ENCODE measurements at places on chromosomes 1 and 21.
A peak's percentile ranks its signal among the peaks of the same experiment; 100 is the strongest.

- peak; percentile 67 for DNase-seq
Observed at GRCh38 chr1:53526451-53527101, 67.4 kb downstream of the DMRTB1 start.

- DNase-seq, result no peak
Observed at GRCh38 chr1:24872061-24872850, 57.8 kb downstream of the RUNX3 start.

- DNase-seq, result no peak
Observed at GRCh38 chr1:13701271-13701640, 1.3 kb downstream of the PRDM2 start.

- DNase-seq, result no peak
Observed at GRCh38 chr1:235724730-235725129, 75.1 kb upstream of the GNG4 start.

DNA sequence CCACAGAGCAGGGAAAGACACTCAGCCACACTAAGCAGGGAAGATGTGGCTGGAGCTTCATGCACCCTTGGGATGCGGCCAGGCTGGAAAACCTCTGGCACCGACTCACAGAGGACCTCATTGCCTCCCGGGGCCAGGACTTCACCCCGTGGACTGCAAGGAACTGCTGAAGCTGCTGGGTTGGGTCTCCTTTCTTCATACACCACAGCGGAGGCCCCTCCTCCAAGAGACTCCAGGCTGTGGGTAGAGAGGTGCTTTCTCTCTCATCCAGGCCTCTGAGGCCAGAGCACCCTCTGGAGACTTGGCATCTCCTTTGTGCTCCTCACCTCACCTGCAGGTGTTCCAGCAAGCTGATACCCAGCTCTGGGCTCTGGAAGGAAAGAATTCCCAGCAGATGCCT, 76.0 kb upstream of the EDN2 start:
- no peak for DNase-seq

DNA sequence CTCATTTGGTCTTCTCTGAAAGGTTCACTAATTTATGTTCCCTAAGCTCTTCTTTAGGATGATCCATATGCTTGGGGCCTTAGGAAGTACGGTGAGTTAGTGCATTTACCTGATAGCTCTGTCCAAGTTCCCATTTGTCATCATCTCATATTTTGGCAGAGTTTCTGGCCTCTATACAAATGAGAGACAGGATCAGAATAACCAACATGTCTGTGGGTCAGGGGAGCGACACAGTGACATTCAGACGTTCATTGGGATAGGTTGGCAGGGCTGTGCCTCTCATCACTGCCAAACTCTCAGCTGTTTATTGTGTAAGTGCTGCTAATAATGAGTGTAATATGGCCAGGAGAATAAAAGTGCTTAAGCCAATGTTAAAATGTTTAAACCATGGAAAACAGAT, 561.1 kb upstream of the ZRANB2 start:
- DNase-seq, result no peak

DNA sequence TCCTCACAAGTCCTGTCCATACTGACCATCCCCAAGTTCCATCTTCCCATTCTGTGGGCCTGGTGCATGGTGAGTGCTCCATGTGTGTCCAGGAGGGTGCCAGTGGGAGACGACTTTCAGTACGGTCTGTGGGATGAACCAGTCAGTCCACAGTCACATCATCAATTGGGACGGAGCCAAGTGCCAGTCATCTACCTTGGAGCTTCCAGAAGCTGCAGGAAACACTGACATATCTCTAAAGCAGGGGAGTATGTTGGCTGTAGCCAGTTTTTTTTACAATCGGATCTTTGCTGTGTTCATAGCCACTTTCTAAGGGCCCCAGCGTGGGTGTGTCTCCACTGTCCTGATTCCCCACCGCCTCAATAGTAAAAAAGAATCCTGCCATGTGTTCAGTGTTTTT, 13.6 kb upstream of the TRIM17 start:
- no peak for DNase-seq

DNA sequence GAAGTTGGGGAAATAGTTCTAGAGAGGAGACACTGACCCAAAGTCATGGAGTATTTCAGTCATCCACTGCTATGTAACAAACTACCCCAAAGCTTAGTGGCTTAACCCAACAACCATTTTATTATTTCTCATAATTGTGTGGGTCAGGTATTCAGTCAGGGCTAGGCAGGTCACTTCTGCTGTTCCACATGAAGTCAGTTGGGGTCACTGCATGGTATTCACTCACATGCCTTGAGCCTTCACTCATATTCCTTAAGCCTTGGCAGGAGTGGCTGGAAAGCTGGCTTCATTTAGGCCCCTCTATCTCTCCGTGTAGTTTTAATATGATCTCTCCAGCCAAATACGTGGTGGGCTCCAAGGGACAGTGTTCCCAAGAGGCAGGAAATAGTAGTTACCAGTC, 17.5 kb upstream of the RNF11 start:
- no peak for DNase-seq

GRCh38 chr1:116360429-116361173, 12.4 kb upstream of the ATP1A1 start:
- no peak for DNase-seq

- DNase-seq, result no peak
Observed at GRCh38 chr1:107010582-107010981, 45.9 kb upstream of the PRMT6 start.

- peak; percentile 35 for DNase-seq
Observed at GRCh38 chr1:161486806-161487741, 18.2 kb upstream of the FCGR2A start.

DNA sequence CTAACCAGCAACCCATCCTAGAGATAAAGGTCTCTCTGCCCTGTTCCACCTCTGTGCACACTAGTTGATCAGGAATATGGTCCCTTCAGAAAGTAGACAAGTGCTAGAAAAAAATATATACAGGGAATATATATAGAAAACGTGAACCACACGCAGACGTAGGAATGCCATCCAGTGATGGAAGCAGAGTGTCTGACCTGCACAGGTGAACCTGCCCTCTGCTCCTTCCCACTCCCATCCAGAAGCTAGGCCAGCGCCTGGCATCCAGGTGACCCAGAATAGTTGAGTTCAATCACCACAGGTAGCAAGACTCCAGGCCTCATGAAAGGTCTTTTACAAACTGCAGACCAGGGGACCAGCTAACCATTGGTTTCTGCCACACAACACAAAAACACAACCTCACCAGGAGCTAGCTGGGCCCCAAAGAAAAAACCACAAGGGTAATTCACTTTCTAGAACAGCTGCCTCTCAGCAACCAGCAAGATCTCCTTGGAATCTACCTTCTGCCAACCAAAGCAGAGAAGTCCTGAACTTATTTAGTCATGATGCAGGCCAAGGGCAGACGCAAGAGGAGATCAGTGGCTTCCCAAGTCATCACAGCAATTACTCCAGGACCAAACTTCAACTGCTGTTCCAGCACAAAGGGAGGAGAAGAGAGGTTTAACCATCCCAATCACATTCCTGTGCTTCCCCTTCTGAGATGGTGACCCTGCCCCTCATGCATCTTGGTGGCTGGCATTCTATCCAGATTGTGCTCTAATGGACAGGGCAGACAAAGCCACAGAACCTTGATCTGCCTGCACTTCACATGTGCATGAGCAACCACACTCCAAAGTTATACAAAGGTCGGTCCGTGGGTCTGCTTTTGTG, 53.0 kb downstream of the GPR161 start:
- no peak for DNase-seq

- DNase-seq, result no peak
Observed at GRCh38 chr1:242811092-242811840, 286.8 kb upstream of the PLD5 start.

DNA sequence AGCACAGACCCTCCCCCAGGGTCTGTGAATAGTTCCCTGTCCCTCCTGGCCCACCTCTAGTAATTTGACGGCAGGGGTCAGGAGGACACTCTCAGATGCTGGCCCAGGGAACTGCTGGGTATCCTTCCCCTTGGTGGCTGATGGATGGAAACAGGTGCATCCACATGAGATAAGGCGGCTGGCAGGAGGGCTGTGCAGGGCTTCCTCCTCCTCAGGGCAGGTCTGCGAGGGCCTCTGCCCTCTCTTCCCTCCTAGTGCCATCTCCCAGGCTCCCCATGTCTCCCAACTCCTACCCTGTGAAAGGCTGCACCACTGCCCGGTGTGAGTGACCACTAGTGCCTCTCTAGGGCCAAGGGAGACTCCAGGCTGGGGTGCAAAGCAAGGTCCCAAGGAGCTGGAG, 123.9 kb downstream of the GLIS1 start:
- no peak for DNase-seq

DNA sequence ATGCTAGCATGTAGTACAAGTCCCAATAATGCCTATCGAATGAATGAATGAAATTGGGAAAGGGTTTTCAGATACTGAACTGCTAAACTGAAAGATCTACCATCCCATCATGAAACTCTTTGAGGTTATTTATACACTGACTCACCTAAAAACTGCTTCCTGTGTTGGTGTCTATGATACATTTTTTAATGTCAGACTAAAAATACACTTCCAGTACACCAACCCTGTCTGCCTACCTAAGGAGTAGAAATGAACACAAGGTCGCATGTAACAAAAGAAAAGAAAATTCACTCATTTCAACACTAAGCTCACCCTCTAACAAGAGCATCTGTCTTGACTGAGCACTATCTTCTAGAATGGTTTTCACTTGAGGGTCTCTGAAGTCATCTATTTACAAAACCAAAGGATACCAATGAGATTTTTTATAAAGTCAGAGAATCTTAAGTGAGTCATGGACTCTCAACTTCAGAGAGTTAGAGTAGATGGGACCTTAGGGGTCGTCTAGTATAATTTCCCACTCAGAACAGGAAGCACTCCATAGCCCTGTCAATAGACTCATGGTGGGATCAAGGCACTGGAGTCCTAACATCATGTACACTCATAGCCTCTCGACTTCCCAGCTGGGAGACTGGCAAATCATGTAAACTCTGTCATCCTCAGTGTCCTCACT, 53.4 kb downstream of the WLS start:
- DNase-seq, result no peak

GRCh38 chr1:8986814-8987190, 39.4 kb downstream of the SLC2A7 start:
- no peak for DNase-seq

DNA sequence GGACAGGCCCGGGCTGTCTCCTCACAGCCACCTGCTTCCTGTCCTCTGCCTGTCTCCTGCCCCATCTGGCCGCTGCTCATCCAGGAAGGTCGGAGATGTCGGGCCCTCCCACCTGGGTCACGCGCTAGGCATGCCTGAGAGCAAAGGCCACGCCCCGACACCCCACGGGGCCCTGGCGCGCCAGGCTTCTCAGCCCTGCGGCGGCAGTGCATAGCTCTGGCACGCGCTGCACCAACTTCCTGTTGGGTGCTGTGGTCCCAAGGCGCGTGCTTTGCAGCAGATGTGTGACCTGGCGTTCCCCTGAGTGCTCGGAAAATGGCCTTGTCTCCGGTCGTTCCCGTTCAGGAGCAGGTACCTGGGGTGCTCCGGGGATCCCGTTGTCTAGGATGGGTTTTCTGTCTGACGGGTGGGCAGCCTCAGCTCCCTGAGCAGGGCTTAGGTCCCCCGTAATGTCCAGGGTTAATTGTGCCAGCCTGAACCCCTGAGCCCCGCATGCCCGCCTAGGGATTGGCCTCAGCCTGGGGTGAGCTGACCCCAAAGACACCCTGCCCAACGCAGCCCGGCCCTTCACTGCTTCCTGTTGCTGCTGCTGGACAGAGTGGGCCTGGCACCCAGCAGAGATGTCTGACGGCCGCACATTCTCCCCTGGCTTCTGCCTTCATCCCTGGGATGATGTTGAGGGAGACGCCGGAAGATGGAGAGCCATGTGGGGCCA, 19.4 kb upstream of the KCNAB2 start:
- DNase-seq, result no peak

DNA sequence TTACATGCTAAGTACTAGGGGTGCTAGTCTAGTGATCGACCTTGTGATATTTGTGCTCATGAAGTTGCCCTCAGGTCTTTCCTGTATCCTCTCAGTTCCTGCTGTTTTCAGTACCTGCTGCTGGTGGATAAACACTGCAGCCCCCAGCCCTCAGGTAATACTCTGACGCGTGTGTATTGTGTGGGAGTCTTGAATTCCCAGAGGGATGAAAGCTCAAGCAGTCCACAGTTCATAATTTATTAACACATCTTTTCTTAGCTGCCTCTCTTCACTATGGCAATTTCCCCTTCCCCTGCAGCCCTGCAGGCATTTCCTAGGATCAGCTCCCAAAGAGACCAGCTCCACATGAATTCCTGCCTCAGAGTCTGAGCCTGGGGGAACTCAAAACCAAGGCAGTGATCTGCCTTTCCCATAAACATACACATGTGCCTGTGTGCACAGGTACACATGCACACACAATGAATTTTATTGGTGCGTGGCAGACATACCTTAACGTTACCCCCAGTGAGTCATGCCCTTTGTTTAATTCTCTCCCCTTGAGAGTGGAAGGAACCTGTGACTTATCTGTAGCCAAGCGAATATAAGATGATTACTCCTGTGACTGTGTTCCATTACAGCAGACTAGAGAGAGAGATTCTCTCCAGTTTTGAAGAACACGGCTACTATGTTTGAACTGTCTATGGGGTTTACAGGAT, 14.1 kb upstream of the HMGCS2 start:
- DNase-seq, result no peak

- no peak for DNase-seq
Observed at GRCh38 chr1:179952186-179952585, 2.4 kb upstream of the CEP350 start.

GRCh38 chr1:37177230-37177864, 143.0 kb upstream of the GRIK3 start:
- no peak for DNase-seq

GRCh38 chr1:150267896-150268295, 920 bp downstream of the APH1A start:
- no peak for DNase-seq

DNA sequence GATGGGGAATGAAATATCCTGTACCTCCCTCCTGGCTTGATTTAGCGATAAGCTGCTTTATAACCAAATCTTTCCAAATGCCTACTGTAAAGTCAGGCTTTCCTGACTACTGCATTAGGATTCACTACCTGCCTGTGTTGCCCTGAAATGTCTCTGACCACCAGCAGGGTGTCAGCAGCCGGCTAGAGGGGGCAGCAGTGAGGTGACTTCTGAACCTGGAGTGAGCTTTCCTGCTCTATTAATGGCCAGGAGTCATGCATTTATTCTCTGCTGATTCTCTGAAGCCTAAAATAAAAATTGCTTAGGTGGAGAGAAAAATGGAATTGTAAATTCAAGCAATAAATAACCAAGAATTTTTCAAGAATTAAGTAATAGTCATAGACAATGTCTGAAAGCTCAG, 2.5 kb downstream of the BACE2 start:
- DNase-seq, result no peak

GRCh38 chr1:198620218-198620617, 18.6 kb upstream of the PTPRC start:
- DNase-seq, result no peak

- no peak for DNase-seq
Observed at GRCh38 chr1:88191917-88192316, 492.2 kb upstream of the PKN2 start.

GRCh38 chr1:200378096-200378495, 31.7 kb downstream of the ZNF281 start:
- DNase-seq, result no peak
